ENCODE measurements at places on chromosomes 12 and 14.

- no peak overlapping the region for H3K4me3 ChIP-seq
- peaks cover 10% of the 10 kb centered on the region for H3K36me3 ChIP-seq
- H3K4me1 ChIP-seq = peaks cover 10% of the 10 kb centered on the region
- H3K27ac ChIP-seq = no peak overlapping the region
- H3K27me3 ChIP-seq = no peaks in the 10 kb centered on the region
Measured at GRCh38 chr12:131933387-131933786, 4.3 kb downstream of the PUS1 start.

GRCh38 chr14:100767788-100768536 is 41.3 kb downstream of the DLK1 start:
- H3K4me3 ChIP-seq = no peak overlapping the region
- H3K4me1 ChIP-seq = no peaks in the 10 kb centered on the region
- H3K27me3 ChIP-seq = peaks cover 49% of the 10 kb centered on the region
- no peak overlapping the region for H3K27ac ChIP-seq

GRCh38 chr12:27012239-27012981 is 1.8 kb downstream of the TM7SF3 start:
- peaks cover 7% of the 10 kb centered on the region for H3K36me3 ChIP-seq
- no peak overlapping the region for H3K27ac ChIP-seq
- DNase-seq = no peak
- H3K4me1 ChIP-seq = peaks cover 36% of the 10 kb centered on the region

GRCh38 chr14:67934087-67934486 is 114.5 kb downstream of the RAD51B start:
- peaks cover 8% of the 10 kb centered on the region for H3K4me1 ChIP-seq
- peak overlapping the region; percentile 61 for H3K27ac ChIP-seq
- H3K27me3 ChIP-seq = no peaks in the 10 kb centered on the region
- peaks cover 6% of the 10 kb centered on the region for H3K36me3 ChIP-seq

GRCh38 chr14:95338436-95338835 is 18.7 kb upstream of the CLMN start:
- H3K36me3 ChIP-seq = peaks cover 8% of the 10 kb centered on the region
- no peak for DNase-seq
- no peak overlapping the region for H3K4me3 ChIP-seq
- no peak overlapping the region for H3K27ac ChIP-seq
- H3K4me1 ChIP-seq = no peaks in the 10 kb centered on the region

GRCh38 chr12:96400631-96401075 is 414 bp upstream of the CDK17 start:
- no peaks in the 10 kb centered on the region for H3K27me3 ChIP-seq
- H3K4me1 ChIP-seq = peaks cover 28% of the 10 kb centered on the region
- H3K36me3 ChIP-seq = no peaks in the 10 kb centered on the region
- peak overlapping the region; percentile 96 for H3K4me3 ChIP-seq

DNA sequence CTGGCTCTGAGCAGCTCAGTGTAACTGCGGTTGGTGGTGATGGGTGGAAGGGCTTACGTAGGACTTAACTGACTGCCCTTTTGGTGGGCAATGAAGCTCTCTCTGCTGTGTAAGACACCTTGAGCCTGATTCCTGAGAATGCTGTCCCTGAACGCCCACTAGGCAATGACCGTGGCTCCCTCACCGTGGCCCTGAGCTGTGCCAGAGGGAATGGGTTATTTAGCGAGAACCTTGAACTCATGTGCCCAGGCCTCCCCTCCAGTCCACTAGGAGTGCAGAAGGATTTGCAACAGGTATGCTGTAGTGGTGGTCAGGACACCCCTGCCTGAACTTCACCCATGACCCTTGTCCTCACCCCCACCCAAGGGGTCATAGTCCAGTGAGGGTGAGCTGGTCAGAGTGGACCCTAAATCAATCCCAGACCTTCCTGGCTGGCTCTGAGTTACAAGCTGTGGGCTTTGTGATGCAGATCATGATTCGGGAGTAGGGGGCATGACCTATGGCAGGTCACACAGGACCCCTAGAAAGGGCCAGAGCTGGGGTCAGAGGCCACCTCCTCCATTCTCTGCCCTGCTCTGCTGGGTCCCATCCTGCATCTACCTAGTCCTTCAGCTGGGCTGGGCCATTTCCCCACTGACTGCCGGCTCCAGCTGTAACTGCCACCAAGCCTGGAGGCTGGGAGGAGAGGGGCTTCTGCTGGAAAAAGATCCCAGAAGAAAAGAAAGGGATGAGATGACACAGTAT is 14.5 kb upstream of the ANKRD33 start:
- H3K27ac ChIP-seq = no peak overlapping the region
- DNase-seq = no peak
- no peak overlapping the region for H3K4me3 ChIP-seq
- H3K4me1 ChIP-seq = peaks cover 15% of the 10 kb centered on the region
- H3K36me3 ChIP-seq = peaks cover 13% of the 10 kb centered on the region
- peaks cover 41% of the 10 kb centered on the region for H3K27me3 ChIP-seq

DNA sequence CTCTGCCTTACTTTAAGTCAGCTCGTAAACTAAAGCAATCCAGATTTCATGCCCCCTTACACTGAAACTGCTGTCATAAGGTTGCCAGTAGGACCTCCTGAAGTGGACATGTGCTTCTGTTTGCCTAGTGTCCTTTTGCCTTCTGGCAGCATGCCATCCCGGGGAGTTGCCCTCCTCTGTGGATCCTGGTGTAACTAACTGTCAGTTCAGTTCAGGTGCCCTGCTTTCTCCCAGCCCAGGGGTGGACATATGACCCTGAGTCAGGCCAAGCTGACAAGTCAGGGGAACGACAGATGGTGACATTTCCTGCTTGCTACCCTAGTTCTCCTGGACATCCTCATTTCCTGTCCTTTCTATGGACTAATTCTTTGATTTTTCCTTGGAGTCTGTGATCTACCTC is 25.6 kb downstream of the AKAP6 start:
- no peak for DNase-seq
- peaks cover 15% of the 10 kb centered on the region for H3K27me3 ChIP-seq
- peaks cover 4% of the 10 kb centered on the region for H3K36me3 ChIP-seq

GRCh38 chr12:105978686-105979085 is 160.1 kb downstream of the NUAK1 start:
- no peak for DNase-seq
- no peaks in the 10 kb centered on the region for H3K36me3 ChIP-seq
- H3K4me3 ChIP-seq = no peak overlapping the region
- H3K27me3 ChIP-seq = no peaks in the 10 kb centered on the region
- H3K4me1 ChIP-seq = no peaks in the 10 kb centered on the region

DNA sequence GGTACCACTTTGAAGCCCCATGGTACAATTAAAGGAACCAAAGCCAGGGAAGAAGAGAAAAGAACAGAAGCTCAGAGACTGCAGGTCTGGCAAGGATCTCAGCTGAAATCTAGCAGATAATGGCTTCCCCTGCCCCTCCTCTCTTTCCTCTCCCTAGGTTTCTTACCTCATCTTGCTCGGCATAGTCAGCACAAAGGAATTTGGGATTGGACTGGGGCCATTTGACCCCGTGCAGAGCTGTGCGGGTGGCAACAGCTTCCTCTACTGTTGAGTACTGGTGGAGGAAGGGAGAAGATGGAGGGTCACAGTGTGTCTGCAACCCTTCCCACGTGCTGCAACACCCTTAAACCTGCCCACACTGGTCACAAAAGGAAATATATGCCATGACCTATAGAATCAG is 4.7 kb upstream of the CDH24 start:
- H3K4me3 ChIP-seq = no peak overlapping the region
- peak overlapping the region; percentile 54 for H3K27ac ChIP-seq
- peaks cover 6% of the 10 kb centered on the region for H3K36me3 ChIP-seq
- H3K4me1 ChIP-seq = peaks cover 15% of the 10 kb centered on the region
- no peak for DNase-seq

GRCh38 chr14:49497725-49498348 is 88.3 kb downstream of the RPS29 start:
- H3K27ac ChIP-seq = no peak overlapping the region
- H3K4me3 ChIP-seq = no peak overlapping the region
- H3K4me1 ChIP-seq = peaks cover 6% of the 10 kb centered on the region
- peaks cover 4% of the 10 kb centered on the region for H3K36me3 ChIP-seq
- no peak for DNase-seq

DNA sequence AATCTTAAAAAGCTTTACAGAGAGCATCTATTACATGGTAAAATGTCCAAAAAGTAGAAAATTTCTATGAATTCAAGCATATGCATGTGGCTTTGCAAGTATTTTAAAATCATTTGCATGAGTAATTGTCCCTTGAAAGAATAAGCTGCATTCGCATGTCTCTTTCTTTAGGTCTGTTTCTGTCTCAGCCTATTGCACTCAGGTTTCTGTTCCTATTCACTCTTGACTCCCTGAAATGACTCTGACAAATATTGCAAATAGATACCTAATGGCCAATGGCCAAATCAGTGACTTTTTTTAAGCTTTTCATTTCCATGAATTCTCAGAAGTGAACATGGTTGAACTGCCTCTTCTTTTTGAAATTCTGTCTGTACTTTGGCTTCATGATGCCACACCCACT is 6.4 kb upstream of the TTC8 start:
- H3K4me1 ChIP-seq = peaks cover 4% of the 10 kb centered on the region
- no peak overlapping the region for H3K4me3 ChIP-seq
- DNase-seq = no peak
- peaks cover 51% of the 10 kb centered on the region for H3K27me3 ChIP-seq
- H3K27ac ChIP-seq = no peak overlapping the region

DNA sequence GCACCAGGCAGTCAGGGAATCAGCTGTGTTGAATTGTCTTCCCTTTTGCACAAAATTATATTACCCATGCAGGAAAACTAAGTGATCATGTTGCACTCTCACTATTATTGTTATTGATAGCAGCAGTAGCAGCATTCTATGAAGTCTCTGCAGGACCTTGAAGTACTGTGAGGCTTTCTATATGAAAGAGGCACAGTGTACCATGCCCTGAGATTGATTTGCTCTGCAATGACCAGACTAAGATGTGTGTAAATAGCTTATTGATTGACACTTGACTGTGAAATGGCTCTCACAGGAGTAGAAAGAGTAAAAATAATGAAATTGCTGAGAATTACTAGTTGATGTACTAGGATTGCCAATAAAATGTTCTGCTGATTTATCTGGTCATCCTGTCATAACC is 99.9 kb downstream of the KICS2 start:
- no peak overlapping the region for H3K27ac ChIP-seq
- H3K36me3 ChIP-seq = no peaks in the 10 kb centered on the region

DNA sequence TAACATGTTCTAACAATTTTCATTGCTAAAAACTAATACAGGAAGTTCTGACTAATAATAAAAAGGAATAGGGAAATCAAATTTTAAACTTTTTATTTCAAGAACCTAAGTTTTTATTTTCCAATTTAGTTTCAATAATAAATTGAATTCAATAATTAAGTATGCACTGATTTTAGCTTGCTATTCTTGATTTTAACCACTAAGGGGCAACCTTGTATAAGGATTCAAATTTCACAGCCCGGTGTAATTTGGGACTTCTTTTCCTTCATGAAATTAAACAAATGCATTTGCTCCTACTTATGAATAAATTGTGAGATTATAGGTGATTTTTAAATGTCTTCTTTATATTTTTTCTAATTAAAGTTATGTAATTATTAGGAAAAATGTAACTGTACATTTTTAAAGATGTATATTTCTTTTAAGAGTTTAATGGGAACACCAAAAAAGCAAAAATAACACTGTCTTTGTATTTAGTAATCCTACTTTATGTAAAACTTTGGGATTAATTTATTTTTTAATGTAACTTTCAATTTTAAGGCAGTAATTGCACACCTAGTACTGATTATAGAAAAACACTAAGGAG is 241.4 kb upstream of the PDZRN4 start:
- H3K36me3 ChIP-seq = no peaks in the 10 kb centered on the region
- peaks cover 18% of the 10 kb centered on the region for H3K27me3 ChIP-seq
- H3K27ac ChIP-seq = no peak overlapping the region
- H3K4me3 ChIP-seq = no peak overlapping the region

GRCh38 chr14:78254911-78255461 is 84.8 kb downstream of the NRXN3 start:
- DNase-seq = no peak
- H3K36me3 ChIP-seq = no peaks in the 10 kb centered on the region
- H3K27ac ChIP-seq = no peak overlapping the region

GRCh38 chr14:50778721-50779483 is 52.1 kb downstream of the NIN start:
- peaks cover 22% of the 10 kb centered on the region for H3K4me1 ChIP-seq
- peak overlapping the region; percentile 55 for H3K4me3 ChIP-seq
- H3K36me3 ChIP-seq = peaks cover 8% of the 10 kb centered on the region
- peak overlapping the region; percentile 91 for H3K27ac ChIP-seq
- H3K27me3 ChIP-seq = no peaks in the 10 kb centered on the region

GRCh38 chr12:76035045-76035444 is 3.5 kb upstream of the PHLDA1 start:
- H3K27ac ChIP-seq = peak overlapping the region; percentile 83
- no peaks in the 10 kb centered on the region for H3K27me3 ChIP-seq
- no peak for DNase-seq
- H3K36me3 ChIP-seq = no peaks in the 10 kb centered on the region

GRCh38 chr12:112130441-112130998 is 5.2 kb downstream of the TRAFD1 start:
- H3K27ac ChIP-seq = peak overlapping the region; percentile 87
- H3K4me3 ChIP-seq = peak overlapping the region; percentile 31
- peaks cover 32% of the 10 kb centered on the region for H3K4me1 ChIP-seq
- no peak for DNase-seq
- H3K27me3 ChIP-seq = no peaks in the 10 kb centered on the region
- H3K36me3 ChIP-seq = peaks cover 3% of the 10 kb centered on the region

- no peak overlapping the region for H3K4me3 ChIP-seq
- peaks cover 10% of the 10 kb centered on the region for H3K27me3 ChIP-seq
- no peak for DNase-seq
- no peak overlapping the region for H3K27ac ChIP-seq
- peaks cover 2% of the 10 kb centered on the region for H3K36me3 ChIP-seq
Measured at GRCh38 chr14:78131201-78131600, 39.0 kb upstream of the NRXN3 start.

- H3K36me3 ChIP-seq = peaks cover 2% of the 10 kb centered on the region
- peaks cover 48% of the 10 kb centered on the region for H3K27me3 ChIP-seq
- no peak overlapping the region for H3K27ac ChIP-seq
- DNase-seq = no peak
Measured at GRCh38 chr12:98344046-98344930, 171.1 kb upstream of the TMPO start.

DNA sequence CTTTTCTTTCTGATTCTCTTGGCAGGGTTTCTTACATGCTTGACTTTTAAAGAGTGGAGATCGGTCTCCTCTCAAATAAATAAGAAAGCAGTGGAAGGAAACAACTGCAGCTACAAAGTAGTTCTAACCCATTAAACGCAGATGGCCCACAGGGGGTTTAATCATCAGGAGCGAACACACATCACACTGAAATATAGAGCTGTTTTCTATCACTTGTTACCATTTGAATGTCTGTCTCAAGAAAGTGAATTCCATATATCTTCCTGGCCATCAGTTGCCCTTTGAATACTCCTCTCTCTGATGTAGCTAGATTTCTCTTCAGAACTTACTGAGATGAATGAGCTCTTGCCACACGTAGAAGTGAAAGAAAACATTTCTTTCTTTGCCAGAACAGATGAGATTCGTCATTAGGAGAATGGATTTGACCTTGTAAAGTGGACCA is 29.1 kb downstream of the ALX1 start:
- no peaks in the 10 kb centered on the region for H3K36me3 ChIP-seq
- H3K27me3 ChIP-seq = no peaks in the 10 kb centered on the region
- DNase-seq = no peak
- no peaks in the 10 kb centered on the region for H3K4me1 ChIP-seq

Data from T-helper 17 cell (primary cell).